ENCODE measurements at places on chromosomes 16 and 17.

- no peak for DNase-seq
Measured at GRCh38 chr17:41063449-41063848, 2.2 kb downstream of the KRTAP2-4 start.

GRCh38 chr16:56664506-56664905 is 3.4 kb downstream of the MT1G start:
- DNase-seq, result no peak

DNA sequence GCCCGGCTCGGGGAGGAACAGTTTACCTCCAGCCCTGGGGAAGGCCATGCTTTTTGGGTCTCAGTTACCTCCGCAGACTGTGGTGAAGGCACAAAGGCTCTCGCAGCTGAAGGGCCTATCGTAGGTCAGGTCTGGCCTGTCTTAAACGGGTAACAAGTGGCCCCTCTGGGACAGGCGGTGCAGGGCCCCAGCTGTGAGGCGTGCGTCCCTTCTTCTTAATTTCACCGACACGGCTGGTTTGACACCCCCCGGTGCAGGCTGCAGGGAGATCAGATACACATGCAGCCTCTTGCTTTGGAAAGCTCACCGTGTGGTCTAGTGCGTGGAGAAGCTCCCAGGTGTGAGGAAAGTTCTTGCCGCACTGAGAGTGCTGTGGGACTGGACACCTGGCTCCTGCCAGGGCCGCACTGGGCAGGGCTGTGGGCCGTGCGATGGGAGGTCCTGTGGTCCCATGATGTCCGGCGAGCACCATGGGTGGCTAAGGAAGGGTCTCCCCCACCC is 162.4 kb downstream of the BANP start:
- DNase-seq, result no peak

GRCh38 chr17:50203086-50203485 is 1.7 kb upstream of the COL1A1 start:
- DNase-seq, result no peak

DNA sequence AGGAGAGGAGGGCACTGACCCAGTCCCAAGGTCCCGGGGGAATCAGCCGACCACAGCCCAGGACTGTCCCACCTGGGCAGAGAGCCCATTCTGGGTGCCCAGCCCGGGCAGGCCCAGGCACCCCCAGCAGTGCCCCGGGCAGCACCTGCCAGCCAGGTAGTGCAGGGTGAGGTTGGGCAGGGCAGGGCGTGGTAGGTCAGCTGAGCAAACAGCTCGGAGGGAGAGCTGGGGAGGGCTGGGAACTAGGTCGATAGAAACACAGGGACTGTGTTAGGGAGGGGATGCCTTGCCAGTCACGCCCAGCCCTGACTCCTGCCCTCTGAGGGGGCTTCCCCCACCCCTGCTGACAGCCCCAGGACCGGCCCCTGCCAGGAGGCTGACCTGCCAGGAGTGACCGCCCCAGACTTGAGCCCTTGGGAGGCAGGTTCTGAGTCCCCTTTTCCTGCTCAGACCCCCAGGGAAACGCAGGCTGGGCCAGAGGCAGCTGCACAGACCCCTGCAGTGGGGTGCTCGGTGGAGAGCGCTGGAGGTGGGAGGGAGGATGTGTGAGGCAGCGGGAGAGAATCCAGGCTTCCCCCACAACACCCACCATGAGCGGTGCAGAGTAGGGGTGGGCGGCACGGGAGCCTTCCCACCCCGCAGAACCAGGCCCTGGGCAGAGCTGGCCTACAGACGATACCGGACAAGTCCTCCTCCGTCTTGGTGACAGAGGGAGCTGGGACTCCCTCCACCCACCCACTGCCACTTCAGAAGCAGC is 4.7 kb downstream of the HS3ST6 start:
- no peak for DNase-seq
